ENCODE measurements at places on chromosomes 1 and 21.

- peak; percentile 2 for DNase-seq
Observed at GRCh38 chr1:199612976-199613774, 414.3 kb upstream of the NR5A2 start.

DNA sequence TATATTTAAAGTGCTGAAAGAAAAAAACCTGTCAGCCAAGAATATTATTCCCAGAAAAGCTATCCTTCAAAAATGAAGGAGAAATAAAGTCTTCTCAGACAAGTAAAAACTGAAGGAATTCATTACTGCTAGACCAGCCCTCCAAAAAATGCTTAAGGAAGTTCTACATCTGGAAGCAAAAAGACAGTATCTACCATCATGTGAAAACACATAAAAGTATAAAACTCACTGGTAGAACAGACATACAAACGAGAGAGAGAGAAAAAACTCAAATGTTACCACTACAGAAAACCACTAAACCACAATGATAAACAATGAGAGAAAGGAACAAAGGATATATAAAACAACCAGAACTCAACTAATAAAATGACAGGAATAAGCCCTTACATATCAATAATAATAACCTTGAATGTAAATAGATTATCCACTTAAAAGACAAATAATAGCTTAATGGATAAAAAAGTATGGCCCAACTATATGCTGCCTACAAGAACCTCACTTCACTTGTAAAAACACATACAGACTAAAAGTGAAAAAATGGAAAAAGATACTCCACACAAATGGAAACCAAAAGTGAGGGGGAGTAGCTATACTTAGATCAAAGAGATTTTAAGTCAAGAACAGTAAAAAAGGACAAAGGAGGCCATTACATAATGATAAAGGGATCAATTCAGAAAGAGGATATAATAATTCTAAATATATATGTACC lies 22.0 kb downstream of the NSL1 start:
- DNase-seq: no peak

DNA sequence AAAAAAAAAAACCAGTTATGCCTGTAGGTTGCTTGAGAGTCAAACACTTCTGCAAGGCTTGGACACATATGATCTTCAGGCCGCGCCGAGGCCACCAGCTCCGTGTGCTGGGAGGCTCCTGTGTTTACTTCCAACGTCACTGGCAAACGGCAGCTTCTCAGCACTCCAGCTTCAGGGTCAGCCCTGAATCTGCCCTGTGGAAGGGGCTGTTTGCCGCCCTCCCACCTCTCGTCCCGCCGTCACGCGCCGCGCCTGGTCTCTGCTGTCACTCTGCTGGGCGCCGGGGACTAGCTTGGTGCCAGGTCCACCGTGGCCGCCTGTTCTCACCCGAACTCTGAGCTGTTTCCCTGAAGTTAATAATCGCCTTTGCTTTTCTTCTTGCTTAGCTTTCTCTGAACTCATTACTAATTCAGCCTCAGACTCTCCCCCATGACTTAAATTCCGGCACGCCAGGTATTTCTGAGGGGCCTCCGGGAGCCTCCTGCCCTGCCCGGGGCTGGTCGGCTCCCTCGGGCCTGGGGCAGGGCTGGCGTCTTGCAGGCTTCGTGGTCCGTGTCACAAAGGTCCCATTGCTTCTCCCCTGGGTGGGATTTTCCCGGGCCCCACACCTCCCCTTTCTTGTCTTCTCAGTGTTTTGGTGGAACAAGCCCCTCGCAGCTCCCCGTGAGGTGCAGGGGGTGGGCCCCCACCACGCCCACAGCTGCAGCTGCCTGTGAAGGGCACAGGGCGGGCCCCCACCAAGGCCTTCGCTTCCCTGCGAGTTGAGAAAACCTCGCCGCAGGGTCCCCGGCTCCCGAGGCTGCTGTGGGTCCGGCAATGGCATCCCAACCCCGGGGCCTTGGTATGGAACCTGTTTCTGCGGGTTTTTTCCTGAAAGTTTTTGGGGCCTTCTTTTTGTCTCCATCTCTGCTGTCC lies 14.6 kb upstream of the C1orf159 start:
- no peak for DNase-seq

- peak; percentile 91 for DNase-seq
Observed at GRCh38 chr1:40708750-40709099, 17.2 kb downstream of the NFYC start.

- no peak for DNase-seq
Observed at GRCh38 chr1:94798462-94798861, 21.7 kb upstream of the SLC44A3 start.

DNA sequence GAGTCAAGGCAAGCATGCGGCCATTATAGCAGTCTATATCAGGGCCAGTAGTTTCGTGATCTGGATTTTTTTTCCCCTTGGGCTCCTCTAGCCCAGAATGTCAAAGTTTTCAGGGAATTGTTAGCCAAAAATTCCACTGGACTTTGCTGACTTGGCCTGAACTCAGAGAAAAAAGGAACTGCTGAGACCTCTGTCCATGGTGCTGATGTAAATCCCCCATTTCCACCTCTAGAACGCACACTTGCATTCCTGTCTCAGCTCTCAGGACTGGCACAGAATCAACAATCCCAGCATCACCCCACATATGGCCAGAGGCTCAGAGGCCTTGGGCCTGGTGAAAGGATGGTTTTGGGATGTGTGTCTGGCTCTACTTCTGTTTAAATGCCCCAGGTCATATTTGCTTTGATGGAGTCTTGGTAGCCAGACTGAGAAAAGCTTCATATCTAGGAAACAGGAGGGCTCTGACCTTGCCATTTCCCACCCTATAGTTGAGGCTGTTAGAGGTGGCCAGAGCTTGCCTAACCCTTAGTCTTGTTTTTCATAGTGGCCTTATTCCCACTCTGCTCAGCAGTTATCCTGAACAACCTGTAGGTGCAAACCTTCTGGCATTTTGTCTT lies 16.9 kb upstream of the EFCAB14 start:
- peak; percentile 81 for DNase-seq

DNA sequence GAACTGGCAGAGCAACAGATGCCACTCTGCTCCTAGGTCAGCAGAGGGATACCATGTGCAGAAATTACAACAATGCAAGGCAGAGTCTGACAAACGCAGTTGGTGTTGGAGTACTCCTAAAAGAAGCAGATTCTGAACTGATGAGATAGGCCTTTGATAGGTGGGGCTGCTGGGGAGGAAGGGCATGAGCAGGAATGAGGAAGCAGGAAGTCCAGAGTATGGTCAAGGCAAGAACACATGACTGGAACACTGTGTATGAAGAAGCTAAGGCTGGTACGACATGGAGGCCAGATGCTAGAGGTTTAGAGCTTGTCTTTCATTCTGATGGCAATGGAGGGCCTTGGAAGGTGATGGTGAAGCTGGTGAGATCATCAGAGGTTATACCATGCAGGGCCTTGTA lies 11.5 kb upstream of the THRAP3 start:
- DNase-seq: no peak

GRCh38 chr1:115404911-115405310 lies 66.9 kb upstream of the NGF start:
- DNase-seq: no peak

GRCh38 chr1:233945573-233945972 lies 41.1 kb downstream of the SLC35F3 start:
- no peak for DNase-seq

GRCh38 chr1:63873751-63874150 lies 99.9 kb downstream of the ROR1 start:
- DNase-seq: no peak

DNA sequence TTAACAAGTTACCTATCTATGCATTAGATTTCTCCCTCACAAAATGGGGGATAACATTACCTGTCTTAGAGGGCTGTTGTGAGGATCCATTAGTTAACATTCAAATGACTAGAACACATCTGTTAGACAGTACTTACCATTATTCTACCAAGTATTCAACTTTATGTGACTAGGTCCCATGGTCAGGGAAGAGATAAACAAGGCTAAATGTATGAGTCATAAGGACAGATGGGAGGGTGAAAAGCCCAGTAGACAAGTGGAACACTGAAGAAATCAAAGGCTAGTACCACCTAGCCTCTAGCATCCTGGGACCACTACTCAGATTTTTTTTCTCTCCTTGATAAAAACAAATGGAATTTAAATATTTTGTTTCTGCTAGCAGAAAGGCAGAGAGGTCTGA lies 9.0 kb upstream of the VHLL start:
- DNase-seq: peak; percentile 25

GRCh38 chr1:71228241-71228640 lies 147.4 kb upstream of the ZRANB2 start:
- DNase-seq: no peak

DNA sequence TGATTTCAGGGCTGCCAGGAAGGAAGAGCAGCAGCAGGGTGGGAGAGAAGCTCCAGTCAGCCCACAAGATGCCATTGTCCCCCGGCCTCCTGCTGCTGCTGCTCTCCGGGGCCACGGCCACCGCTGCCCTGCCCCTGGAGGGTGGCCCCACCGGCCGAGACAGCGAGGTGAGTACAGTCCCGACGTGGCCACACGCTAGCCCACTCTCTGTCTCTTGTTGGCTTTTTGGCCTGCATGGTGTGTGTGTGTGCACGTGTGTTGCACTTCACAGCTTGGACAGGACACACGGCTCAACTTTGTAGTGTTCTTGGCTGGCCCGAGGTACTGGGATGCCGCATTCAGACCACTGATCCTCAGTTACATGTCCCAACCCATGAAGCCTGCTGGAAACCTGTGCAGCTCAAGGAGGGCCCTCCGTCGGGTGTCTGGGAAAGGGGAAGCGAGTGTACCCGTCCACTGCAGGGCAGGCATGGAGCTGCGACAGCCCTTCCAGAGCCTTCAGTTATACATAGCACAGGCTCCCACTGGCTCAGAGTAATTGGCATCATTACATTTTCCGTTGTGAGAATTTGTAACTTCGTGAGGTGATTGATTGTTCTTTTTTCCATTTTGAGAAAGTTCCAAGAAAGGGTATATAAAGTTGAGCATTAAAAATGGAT lies 454 bp downstream of the CORT start:
- DNase-seq: no peak

DNA sequence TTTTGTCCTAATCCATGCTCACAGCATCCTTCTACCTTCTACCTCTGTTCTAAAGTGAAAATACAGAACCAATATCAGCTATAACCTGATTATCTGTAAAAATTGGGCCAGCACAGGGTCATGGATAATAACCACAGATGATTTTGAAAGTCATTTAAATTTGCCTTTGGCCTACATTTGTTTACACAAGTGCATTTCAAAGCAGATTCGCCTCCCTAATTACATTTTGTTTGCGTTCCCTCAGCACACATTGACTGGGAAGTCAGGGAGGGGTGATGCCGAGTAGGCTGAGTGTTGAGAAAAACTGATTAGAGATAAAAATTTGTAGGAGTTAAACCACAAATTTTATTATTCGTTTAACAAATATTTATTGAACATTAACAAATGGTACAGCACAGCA lies 19.2 kb upstream of the RGS8 start:
- no peak for DNase-seq

GRCh38 chr1:231665101-231665500 lies 38.5 kb downstream of the DISC1 start:
- DNase-seq: peak; percentile 7

- DNase-seq: no peak
Observed at GRCh38 chr1:201020040-201020591, 3.4 kb downstream of the KIF21B start.

DNA sequence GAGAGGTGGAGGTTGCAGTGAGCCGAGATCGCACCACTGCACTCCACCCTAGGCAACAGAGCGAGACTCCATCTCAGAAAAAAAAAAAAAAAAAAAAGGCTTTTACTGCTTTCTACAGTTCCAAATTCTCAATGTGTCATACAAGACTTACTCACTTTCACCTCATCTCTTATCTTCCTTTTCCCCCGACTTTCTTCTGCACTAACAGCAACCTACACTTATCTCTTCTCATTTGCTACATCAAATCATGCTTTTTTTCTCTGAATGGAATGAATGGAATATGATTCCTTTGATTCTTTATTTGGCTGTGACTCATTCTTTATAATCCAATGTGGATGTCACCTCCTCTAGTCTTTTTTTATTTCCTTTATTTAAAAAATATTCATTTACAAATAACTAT lies 168.4 kb upstream of the DMRTA2 start:
- DNase-seq: no peak

DNA sequence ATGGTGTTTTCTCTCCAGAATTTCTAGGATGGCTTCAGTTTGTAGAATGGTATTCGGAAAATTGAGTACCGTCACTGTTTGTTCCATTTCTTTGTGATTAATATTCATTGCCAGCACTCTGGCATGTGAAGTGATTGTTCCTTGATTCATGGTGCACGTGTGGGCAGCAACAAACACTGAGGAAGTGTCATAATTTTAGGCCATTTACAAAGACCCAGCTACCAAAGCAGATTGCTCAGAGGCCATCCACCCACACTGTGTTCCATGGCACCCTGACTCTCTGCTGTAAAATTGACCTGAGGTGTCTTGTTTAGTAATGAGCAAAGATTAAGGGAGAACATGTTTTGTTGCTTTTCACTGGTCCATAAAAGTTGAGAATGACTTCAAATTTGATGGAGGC lies 250.9 kb upstream of the FMN2 start:
- DNase-seq: no peak

DNA sequence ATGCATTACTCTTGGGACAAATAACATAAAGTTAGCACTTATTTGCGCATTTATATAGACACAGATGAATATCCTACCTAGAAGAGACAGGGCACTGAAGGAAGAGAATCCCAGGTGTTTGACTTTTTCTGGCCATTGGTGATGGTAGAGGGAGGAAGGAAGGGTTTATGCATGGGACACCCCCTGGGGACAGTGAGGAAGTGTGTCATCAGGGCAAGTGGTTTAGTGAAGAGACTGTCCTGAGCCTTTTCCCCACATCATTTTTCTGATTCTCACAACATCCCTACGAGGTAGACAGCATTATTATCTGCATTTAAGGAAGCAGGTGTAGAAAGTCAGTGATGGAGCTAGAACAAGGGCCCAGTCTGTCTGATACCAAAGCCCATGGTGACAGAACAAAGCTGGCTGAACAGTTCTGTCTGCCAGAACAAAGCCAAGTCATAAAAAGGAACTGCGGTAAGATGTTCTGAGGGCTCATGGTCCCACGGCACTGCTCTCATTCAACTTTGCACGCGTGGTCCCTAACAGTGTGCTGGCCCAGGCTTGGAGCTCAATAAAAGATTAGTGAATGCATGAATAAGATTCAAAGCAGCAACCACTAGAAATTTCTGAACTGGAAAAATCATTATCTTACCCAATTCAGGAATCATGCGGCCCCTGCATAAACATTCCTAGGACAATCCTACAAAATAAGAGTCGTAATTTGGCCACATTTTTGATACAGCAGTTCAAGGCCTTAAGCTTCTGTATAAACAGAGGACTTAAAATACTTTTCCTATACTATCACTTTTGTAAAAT lies 12.2 kb upstream of the CDC42BPA start:
- no peak for DNase-seq

DNA sequence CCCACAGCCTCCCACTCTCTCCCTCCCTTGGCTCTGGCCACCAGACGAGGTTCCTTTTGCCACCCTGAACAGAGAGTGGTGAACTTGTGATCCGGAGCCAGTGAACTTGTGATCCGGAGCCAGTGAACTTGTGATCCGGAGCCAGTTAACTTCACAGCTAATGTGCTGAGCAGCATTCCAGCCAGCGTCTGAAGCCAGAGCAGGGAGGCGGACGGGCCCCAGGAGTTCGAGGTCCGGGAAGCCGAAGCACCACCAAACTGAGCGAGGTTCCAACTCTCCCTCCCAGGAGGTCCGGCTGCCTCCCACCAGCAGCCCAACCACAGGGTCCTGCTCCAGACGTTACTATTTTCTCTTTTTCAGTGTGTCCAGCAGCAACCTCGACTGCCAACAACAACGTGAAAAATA lies 85.8 kb downstream of the SYF2 start:
- no peak for DNase-seq

Data from cardiac muscle cell (in vitro differentiated cells and primary cell).